ENCODE measurements at places on chromosomes 6 and 20.

GRCh38 chr6:35425284-35425683, 26.9 kb upstream of the FANCE start:
- no peak for DNase-seq

DNA sequence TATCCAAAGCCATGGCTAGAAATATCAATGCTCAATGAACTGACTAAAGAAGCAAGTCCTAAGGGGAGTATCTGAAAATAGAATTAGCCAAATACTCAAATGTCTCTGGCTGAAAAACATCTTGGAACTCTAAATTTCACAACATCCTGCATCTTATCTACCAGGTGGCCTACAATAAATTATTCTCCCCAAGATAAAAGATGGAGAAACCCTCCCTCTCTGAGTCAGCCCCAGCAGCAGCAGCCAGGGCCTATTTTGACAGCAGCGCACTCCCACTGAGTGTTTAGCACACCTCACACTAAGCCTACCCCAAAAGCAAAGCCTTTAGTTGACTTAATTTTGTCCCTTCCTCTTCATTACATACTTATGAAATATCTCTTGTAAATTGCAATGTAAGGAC, 5.9 kb downstream of the CALHM6 start:
- DNase-seq, result no peak

DNA sequence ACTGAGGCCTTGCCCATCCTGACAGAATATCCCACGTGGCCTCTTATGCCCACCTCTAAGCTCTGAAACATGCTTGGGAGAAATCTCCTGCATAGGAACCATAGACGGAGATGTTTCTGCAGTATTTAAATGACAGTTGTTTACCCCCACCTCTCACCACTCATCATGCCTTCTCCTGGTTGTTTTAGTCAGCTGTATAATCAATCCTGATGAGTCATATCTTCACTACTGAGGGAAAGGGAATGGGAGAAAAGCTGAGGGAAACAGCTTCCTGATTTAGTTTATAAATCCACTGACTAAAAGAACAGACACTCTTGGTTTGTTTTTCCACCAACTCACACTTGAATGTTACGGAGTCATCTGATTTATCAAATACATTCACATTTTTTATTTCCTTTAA, 113.2 kb upstream of the TENT5A start:
- no peak for DNase-seq

GRCh38 chr20:47677635-47678453, 107.4 kb downstream of the SULF2 start:
- DNase-seq, result peak; percentile 69

DNA sequence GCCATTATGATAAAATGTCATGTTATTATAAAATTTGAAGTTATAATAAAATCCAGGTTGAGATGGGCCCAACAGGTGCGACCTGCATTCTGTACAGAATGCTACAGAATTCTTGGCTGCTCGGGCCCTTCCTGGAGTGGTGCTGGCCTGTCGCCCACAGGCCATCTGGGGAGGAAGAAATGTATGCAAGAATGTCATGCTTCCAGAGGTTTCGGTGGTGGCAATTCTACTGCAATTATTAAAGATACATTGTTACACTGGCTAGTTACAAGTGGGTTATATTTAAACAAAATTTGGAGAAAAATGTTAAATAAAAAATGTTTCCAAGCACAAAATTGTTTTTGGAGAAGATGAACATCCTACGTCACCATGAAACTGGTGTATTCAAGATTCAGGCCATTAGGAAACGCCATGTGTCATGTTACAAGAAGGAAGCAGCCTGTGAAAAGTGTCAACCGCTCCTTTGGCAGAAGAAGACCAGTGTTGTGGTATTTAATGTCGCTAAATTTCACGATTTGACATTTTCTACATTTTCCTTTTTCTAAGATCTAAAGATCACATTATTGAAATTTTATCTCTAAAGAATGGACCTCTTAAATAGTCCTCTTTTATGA, 7.1 kb downstream of the RAMACL start:
- no peak for DNase-seq

GRCh38 chr20:44736170-44737021, 9.3 kb upstream of the KCNK15 start:
- DNase-seq, result peak; percentile 34

DNA sequence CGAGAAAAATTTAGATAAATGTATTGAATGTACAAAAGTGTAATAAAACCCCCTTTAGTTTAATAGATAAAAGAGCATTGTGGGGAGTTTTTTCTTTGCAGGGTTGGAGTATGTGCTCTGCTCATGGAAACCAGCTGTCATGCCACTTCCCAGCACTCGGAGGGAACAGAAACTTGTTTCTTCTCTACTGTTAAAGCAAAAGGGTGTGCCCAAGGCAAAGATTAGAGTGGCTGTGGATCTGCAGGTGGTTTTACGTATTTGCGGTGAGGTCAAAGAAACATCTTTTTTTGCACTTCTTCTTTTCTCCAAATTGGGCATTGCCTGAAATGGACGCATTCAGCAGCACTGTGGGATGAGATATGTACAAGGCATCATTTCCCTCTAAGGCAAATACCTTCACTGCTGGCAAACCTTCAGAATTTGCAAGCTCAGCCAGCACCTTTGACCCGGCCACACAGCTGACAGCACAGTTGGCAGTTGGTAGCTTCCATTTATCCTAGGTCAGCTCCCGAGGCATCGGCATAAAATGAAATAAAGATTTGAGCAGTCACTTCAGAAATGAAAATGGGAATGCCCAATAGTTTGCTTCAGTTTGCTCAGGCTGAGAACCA, 178.4 kb upstream of the EYA4 start:
- DNase-seq, result no peak

All from stimulated activated CD4-positive, alpha-beta T cell treated with anti-CD3 and anti-CD28 coated beads, Interleukin-4, amount 100 ng/mL, for 24 hours (primary cell).